Panc1 (cell line): ENCODE measurements at places on chromosomes 5 and 9.

DNA sequence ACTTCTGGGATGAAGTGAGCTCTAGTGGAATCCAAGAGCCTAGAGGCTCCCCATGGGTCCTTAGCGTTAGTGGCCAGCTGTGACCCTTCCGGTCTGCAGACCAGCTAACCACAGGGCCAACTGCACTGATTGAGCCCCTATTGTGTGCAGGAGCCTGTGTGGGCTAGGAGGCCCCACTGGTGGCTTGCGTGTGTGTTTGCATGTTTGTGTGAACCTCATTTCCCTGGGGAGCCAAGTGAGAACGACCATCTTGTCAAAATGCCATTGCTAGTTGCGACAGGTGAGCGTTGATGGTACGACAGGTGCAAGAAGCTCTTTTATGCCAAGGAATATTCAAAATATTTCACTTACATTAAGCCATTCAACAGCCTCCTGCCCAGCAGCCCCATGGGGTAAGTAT, 44.1 kb upstream of the ANKRD33B start:
- no peak for DNase-seq

DNA sequence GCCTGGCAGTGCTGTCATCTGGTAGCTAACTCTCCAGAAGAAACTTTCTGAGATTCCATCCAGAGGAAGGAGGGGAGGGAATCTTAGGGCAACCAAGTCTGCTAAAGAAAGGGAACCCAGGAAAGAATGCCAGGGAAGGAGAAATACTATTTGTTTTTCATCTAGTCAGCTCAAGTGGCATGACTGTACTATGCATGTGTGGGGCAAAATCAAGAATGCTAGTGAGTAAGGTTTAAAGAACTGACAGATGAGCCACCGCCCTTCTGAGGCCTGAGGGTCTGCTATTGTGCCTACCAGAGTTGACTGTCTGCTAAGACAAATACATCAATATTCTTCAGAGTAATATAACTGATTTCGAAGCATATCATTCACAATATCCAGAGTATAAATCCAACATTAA, 204.2 kb downstream of the SLC12A2 start:
- no peak for DNase-seq

DNA sequence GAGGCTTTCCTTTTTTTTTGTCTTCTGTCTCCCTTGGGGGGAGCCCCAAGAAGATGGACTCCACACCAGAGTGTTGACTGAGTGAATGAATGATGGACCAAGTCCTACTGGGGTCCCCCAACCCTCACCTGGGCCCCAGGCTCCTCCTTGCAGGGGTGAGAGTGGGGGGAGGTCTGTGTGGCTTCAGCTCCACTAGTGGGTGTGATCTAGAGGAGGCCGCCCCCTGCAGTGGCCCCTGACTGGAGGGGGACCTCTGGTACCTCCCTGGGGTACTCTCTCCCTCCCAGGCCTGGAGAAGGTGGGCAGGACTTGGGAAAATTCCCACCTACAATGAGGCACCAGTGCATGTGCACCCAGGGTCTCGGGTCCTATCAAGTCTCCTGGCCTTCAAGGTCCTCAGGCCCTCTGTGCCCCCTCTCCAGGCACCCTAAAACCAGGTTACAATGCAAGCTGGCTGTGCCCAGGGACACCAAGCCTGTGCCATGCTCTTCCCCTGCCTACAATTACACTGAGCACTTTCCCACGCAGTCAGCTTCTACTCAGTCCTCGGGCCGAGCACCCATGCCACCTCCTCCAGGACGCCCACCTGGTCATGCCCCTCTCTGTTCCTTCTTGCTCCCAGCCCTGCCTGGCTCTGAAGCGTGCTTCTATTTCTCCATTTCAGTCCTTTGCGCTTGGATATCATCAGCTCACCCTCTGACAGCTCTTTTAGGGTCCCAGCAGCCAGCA, 117.2 kb upstream of the PHYKPL start:
- DNase-seq: no peak

GRCh38 chr5:138819081-138819480, 56.1 kb downstream of the LRRTM2 start:
- no peak for DNase-seq

DNA sequence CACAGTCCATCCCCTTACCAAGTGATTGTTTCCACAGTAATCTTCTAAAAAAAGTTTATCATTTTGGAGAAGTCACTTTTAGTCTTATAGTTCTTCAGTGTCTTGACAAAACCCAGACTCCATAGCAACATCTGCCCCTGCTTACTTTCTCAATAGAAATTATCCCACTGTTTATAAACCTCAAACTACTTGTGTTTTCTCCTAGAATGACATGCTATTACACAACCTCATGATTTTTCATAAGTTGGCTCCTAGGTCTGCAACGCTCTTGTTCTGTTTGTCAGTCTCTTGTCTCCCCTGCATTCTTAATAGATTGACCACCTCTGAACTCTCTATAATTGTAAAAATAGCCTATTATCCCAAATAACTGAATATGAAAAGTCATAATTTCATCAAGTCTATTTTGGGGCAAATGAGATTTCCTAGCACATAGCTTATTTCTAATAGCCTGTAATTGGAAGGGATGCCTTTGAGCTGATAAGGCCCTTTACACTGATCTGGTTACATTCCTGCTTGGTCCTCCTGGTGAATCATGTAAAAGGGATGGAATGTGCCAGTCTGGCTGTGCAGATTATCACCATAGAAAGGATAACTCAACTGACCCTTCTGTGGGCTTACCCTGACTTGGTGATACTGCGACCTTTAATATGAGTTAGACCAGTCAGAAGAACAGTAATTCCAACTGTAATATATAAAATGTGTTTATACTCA, 69.6 kb downstream of the CHSY3 start:
- no peak for DNase-seq

GRCh38 chr9:85515021-85515420, 226.7 kb downstream of the AGTPBP1 start:
- no peak for DNase-seq

DNA sequence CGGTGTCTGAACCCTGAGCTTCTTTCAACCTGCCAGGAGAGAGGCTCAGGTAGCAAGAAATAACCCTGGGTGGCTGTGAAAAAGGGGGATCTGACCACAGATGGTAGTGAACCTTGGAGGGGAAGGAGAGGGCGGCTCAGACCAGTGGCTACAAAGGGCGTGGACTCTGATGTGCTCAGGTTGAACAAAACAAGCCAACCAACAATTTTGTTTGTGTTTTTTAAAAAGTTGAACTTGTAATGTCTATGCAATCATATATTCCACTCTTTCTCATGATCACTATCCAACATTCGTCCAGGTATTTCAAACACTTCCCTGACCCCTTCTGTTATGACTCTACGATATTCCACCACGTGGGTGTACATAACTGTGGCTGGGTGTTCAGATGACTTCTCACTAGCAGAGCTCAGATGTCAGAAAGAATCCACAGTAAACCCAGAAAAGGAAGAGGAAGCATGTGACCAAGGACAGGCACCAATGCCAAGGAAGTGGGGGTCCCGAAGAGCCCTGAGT, 20.0 kb downstream of the PTPN3 start:
- no peak for DNase-seq

DNA sequence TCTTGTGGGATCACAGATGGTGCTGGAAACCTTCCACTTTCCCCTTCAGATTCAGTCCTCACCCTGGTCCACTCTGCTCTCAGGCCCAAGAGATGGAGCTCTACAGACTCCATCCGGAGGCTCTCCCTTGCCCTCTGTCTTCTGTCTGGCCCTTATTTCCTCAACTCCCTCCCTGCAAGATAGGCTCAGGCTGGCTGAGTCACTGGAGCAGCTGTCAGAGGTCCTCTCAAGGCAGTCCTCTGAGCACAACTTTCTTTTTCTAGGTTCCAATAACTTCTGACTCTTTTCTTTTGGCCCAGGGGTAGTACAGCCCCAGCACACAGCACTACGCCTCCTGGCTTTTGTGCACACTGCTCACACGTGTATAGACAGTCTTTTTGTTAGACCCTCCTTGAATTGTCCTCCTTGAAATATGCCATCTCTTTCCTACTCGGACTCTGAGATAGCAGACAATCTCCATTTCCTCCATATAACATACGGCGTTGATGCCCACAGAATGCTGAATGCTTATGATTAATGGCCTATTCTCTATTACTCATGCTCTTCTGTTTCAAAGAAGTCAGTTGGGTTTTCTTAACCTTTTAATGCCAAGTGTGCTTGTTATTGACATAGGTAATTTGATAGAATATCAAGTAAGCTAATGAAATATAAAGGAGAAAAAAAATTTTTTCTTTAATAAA, 193.1 kb downstream of the SLC12A2 start:
- no peak for DNase-seq

DNA sequence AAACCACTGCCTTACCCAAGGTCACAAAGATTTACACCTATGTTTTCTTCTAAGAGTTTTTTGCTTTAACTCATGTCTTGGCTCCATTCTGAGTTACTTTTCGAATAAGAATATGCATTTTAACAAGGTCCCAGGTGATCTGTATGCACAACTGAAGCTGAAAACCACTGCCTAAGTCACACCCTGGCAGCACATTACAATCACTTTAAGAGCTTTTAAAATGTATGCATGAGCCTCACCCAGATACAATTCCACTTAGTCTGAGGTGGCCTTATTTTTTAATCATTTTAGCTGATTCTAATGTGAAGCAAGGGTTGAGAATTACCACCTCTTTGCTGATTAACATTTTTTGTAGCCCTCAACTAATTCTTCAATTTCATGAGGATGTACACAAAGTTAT, 29.5 kb downstream of the IDNK start:
- no peak for DNase-seq

- DNase-seq: no peak
Measured at GRCh38 chr9:75039801-75040200, 11.7 kb upstream of the CARNMT1 start.

DNA sequence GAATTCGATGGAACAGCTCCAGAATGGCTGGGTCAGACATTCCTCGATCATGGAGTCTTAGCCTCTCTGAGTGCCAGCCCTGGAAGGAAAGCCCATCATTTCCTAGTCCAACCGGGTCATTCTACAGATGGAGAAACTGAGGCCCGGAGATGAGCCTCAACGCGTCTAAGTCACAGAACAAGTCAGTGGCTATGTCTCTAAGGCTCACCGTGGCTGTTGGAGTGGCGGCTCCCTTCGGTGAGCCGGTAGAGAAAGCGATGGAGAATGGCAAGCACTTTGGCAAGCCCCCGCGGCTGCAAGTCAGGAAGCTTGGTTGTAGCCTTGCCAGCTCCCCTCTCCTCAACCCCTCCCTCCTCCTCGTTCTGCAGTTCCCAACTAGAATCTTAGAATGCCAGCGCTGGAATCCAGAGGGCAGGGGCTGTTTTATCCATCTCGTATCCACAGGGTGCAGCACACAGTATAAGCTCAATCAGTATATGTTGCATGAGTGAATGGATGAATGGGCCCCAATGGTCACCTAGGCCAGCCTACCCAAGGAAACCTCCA, 438 bp upstream of the ARSI start:
- DNase-seq: no peak

DNA sequence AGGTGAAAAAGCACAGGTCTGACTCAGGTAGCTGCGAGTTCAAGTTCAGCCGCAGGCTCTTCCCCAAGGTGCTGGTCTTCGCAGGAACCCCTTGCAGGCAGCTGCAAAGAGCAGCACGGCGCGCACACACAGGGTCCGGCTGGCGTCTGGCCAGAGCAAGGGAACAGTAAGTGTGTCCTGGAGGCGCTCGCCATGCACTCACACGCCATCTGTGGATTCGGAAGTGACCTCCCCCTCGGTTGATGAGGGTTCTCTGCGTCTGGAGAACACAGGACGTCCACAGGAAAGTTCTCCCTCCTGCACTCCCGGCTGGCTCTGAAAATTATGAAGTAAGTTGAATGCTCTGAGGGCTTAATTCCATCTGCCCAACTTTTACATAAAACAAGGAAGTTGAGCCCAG, 14.0 kb upstream of the EGFL7 start:
- no peak for DNase-seq

- no peak for DNase-seq
Measured at GRCh38 chr9:2039294-2040180, 24.4 kb downstream of the SMARCA2 start.

- DNase-seq: no peak
Measured at GRCh38 chr9:112894041-112894440, 3.4 kb upstream of the SLC46A2 start.

DNA sequence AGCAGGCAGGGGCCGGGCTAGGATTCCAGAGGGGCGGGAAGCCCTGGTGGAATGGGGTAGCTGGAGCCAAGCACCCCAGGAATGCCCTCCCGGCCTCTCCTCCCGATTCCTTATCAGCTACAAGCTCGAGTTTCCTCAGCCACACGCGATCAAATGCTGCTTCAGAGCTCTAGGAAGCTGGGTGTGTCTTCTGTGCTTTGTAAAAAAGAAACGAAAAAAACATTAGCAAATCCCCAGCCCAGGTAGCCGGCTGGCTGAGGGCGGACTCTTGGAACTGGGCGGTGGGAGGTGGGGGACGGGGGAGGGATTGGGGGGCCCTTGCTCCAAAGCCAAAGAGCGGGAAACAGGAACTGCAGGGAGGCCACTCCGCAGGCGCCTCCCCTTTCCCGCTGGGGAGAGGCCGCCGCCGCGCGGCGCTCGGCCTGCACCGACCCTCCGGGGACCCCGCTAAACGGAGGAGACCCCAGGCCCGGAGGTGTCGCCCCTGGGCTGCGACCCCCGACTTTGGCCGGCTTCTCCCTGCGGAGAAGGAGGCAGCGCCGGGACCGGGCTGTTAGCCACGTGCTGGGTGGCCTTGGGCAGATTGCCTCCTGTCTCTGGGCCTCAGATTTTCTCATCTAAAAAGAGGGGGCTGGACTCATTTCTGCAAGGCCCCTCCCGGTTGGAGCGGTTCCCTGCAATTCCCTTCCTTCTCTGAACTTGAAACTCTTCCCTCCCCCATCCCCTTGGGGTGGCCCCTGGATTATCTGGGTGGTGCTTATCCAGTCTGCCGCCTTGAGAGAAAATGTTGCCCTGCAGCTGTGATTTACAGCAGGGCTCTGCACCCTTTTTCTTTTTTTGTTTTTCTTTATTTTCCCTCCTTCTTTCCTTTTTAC, 40.9 kb upstream of the FABP6 start:
- no peak for DNase-seq

- DNase-seq: no peak
Measured at GRCh38 chr9:89311346-89312221, 589 bp downstream of the CKS2 start.

GRCh38 chr9:109245310-109245897, 75.5 kb downstream of the EPB41L4B start:
- DNase-seq: no peak

DNA sequence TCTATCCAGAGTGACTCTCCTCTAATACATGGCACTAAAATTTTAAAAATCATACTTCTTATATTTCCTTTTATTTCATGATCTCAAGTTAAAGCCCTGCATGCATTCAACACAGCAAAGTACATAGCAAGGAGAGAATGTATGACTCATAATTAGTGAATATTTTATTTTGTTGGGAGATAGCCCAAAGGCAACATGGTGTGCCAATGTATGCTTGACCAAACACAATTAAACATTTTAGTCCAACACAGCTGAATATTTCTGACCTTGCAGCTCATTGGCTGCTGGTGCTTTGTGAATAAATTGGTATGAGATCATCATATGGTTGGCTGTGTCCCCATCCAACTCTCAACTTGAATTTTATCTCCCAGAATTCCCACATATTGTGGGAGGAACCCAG, 103.5 kb downstream of the NPR3 start:
- no peak for DNase-seq

GRCh38 chr5:36768450-36768849, 108.1 kb upstream of the NIPBL start:
- no peak for DNase-seq

GRCh38 chr9:3118081-3118480, 274.2 kb upstream of the PUM3 start:
- no peak for DNase-seq
